Activated naive CD4-positive, alpha-beta T cell treated with anti-CD3 and anti-CD28 coated beads, Interleukin-2, amount 50 U/mL, for 16 hours (primary cell): ENCODE measurements at places on chromosomes 4 and X.

DNA sequence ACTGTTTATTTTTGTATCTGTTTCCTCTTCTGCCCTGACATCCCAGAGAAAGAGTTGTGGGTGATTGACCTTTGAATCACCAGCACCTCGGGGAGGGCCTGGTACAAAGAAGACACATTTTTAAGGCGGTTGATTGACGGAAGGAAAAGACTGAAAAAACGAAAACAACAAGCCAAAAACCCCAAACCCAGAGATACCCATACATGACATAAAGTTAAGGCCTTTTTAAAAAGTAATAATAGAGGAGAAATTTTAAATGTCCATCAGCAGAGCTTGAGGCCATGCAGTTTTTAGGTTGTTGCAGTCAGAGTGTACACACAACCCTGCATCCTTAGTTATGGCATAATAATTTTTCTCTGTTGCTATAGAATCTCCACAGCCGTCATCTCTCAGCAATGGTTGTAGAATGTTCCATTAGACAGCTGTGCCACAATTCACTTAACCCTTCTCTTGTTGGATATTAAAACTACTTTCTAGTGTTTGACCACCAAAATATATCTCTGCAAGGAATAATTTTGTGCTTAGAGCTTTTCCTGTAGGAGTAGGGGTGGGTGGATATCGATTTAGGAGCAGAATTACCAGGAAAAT is 110.2 kb downstream of the GNL3L start:
- DNase-seq = no peak

DNA sequence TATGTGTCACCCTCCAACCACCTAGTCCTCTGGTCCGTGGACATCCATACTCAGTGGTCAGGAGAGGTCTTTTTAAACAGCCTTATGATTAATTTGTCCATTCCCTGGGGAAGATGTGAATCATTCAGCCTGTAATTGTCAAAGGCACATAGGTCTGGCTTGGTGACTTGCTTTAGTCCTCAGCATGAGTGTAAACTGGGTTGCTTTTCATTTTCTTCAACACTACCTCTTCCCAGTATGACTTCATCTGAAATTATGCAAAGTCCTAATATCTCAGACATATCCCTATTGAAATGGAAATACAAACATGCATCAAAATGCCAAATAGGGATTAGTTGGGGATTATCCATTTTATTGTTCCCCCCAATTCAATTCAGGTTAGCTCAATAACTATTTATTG is 208.3 kb upstream of the AMOT start:
- no peak for DNase-seq

DNA sequence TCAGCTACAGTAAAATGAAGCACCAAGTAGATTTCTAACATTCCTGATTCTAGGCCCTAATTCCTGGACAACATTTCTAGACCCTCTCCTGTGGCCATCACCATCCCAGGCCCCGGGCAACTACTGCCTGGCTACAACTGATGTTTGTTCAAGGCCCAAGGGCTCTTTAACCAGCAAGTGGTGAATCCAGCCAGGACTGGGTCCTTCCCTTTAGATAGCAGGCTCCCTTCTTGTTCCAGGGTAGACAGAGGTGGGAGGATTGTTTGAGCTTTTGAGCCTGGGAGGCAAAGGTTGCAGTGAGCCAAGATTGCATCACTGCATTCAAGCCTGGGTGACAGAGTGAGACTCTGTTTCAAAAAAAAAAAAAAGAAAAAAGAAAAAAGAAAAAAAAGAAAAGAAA is 12.7 kb upstream of the AADAT start:
- no peak for DNase-seq

- peak; percentile 13 for DNase-seq
These were observed 115.7 kb upstream of the ZXDA start for GRCh38 chrX:58025979-58026378.

DNA sequence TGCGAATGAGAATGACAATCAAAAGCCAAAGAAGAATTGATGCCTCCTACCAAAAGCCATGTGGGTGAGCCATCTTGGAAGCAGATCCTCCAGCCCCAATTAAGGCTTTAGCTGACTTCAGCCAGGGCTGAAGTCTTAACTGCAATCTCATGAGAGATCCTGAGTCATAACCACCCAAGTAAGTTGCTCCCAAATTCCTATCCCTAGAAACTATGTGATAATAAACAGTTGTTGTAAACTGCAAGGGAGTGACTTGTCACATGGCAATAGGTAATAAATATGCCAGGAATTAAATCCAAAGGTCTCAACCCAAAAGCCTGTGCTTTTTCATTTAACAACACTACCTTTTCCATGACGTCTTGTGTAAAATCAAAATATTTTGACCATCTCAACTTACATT is 154.2 kb upstream of the TBL1X start:
- no peak for DNase-seq

- no peak for DNase-seq
These were observed 65.0 kb downstream of the MAPK10 start for GRCh38 chr4:86294883-86295282.

- DNase-seq = no peak
These were observed 96.2 kb upstream of the IL1RAPL2 start for GRCh38 chrX:104469771-104470170.

GRCh38 chr4:25925486-25926201 is 11.6 kb downstream of the SMIM20 start:
- peak; percentile 23 for DNase-seq

DNA sequence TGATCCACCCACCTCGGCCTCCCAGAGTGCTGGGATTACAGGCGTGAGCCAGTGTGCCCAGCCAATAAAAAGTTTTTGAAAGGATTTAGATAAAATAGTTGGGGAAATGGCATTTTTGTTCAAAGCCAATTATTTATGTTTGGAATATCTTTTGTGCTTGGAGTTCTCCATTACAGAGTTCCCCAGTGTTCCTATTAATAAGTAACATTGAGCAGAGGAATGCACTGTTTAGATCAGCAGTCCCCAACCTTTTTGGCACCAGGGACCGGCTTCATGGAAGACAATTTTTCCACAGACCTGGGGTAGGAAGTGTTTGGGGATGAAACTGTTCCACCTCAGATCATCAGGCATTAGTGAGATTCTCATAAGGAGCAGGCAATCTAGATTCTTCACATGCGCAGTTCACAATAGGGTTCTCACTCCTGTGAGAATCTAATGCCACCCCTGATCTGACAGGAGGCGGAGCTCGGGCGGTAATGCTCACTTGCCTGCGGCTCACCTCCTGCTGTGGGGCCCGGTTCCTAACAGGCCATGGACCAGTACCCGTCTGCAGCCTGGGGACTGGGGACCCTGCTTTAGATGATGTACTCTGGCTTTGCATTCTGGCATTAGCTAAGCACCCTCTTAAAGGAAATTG is 8.3 kb downstream of the PKD2 start:
- DNase-seq = no peak

DNA sequence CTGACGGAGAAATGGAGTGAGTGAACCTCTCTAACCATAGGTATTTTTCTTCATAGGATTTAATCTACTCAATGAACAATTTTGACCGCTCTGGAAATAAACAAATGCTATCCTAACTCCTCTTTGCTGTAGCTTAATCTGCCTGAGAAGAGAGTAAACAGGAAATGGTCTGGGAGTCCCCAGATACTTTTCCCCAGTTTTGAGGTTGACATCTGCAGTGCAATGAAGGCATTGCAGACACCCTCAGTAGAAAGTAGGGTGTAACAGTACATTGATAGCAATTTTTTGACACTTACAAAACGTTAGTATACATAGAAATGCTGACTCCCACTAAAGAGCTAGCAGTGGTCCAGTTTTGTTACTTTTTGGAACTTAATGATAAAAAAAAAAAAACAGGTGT is 495.9 kb upstream of the FAM241A start:
- no peak for DNase-seq

- no peak for DNase-seq
These were observed 39.3 kb upstream of the CLDN34 start for GRCh38 chrX:9927698-9928482.

GRCh38 chrX:13151828-13152517 is 107.6 kb upstream of the FAM9C start:
- DNase-seq = no peak

DNA sequence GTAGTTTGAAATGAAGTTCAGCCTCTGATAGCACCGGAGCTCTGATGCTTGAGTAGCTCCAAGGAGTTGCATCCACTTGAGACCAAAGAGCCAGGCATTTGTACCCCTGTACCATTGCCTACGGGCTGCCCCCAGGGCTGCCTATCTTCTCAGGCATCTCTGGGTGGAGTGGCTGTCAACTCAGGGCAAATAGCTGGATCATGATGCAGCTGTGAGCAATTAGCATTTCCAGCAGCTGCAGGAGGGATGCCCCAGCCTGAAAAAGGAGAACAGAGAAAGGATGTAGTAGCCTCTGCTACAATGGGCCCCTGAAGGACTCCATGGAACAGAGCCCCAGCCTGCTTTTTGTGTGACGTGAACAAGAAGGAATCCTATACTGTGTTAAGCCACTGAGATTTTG is 492.6 kb downstream of the BCOR start:
- DNase-seq = no peak

GRCh38 chr4:173418639-173419038 is 19.7 kb upstream of the SCRG1 start:
- DNase-seq = no peak

DNA sequence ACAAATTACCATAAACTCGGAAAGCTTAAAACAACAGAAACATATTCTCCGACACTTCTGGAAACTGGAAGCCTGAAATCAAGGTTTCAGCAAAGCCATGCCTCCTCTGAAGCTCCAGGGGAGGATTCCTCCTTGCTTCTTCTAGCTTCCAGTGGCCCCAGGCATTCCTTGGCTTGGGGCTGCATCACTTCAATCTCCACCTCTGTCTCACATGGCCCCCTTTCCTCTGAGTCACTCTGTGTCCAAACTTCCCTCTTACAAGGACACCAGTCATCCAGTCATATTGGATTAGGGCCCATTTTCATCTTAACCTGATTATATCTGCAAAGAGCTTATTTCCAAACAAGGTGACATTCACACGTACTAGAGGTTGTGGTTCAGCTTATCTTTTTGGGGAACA is 17.3 kb downstream of the PARM1 start:
- no peak for DNase-seq
